ENCODE measurements at places on chromosomes 16 and 17.

DNA sequence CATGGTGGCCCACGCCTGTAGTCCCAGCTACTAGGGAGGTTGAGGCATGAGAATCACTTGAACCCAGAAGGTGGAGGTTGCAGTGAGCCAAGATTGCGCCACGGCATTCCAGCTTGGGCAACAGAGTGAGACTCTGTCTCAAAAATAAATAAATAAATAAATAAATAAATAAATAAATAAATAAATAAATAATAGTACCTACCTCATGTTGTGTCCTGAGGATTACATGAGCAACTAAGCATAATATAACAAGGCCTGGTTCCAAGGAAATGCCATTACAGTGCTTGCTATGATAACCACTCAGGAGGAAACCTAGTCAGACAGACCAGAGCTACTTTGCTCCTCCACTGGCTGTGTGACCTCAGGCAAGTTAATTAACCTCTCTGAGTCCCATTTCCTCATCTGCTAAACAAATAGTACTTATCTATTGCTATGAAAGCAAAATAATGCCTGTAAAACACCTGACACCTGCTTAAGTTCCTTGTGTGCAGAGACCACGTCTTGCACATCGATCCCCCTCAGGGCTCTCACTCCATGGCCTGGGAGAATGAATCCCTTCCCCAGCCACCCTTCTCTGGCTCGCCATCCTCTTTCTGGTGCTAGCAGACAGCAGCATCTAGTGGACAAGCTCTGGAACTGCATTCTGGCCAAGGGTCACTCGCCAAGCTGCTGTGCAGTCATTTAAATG, 7.5 kb downstream of the EPOP start:
- peak; percentile 27 for DNase-seq

DNA sequence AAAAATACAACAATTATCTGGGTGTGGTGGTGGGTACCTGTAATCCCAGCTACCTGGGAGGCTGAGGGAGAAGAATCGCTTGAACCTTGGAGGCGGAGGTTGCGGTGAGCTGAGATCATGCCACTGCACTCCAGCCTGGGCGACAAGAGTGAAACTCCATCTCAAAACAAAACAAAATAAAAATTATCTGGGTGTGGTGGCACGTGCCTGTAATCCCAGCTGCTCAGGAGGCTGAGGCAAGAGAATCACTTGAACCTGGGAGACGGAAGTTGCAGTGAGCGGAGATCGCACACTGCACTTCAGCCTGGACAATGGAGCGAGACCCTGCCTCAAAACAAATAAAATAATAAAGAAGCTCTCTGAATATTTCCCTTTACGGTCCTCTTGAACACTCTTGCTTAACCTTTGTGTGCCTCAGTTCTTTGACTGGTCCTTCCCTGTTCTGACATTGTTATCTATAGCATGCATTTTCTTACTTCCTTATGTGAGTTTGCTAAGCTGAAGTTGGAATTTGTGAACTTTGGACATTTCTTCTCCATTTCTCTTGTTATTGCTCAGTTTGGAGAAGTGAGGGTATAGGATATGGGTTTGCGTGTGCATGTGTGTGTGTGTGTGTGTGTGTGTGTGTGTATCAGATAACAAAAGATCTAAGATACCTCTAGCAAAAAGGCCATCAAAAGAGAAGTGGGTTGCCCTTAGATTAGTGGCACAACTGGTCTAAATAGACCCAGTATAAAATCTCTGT, 29.7 kb upstream of the WSB1 start:
- DNase-seq = no peak

DNA sequence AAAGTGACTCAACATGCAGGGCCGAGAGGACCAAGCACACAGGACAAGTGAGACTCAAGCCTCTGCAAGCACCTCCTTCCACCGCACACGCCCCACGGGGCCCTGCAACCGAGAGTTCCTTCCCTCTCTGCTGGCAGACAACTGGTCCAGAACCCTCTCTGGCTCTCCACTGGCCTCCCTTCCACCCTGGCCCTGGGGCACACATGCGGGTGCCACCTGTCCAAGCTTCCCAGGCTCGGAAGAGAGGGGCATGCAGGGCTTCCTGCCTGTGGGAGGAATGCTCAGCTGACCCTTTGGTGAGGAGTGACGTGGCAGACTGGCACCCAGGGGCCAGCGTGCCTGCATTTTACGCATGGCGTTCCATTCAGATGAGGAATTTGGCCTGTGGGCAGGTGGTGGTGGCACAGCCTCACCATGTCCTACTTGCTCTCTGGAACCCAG, 59.8 kb downstream of the PIPOX start:
- DNase-seq = no peak

DNA sequence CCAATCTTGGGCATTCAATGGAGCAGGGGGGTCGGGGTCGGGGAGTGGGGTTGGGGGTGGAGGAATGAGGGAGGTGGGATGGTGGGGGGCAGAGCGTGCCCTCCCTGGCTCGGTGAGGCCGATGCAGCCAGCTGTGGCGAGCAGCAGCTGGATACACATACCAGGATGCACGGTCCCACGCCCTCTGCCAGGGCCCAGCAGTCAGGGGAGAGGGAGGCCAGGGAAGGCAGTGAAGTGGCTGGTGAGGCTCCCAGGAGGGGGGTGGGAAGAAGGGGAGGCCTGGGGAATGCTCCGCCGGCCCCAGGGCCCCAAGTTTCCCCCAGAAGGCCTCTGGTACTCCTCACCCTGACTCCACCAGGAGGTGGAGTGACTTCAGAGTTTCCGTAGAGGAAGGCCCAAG, 77.6 kb upstream of the LHX1 start:
- no peak for DNase-seq

DNA sequence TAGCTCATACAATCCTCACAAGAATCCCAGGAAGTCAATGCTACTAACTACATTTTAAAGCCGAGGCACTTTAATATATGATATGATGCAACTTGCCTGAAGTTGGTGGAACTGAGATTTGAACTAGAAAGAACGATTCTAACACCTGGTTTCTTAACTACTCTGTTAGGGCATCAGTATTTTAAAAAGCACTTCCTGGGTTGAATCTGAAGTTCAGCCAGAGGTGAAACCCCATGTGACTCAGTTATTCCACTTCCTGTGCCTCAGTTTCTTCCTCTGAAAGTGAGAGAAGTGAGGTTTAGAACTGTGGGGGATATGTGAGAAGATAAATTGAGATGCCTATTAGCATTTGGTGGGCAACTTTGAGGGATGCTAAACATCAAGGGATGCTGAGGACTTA, 129.4 kb upstream of the ANKFN1 start:
- DNase-seq = no peak

Measured in hypothalamus (tissue), 51 donors.